Stomach (tissue), 19 donors: ENCODE measurements at places on chromosomes 7 and 10. TPM values are rescaled to one million over a fixed set of nuclear protein-coding genes. Genes with fewer than 3 reads are reported as not detected.

Gene CLDN3
- total RNA-seq = 1,550 TPM

Gene TMEM106B
- 85.5 TPM for total RNA-seq

Gene PTPN20
- total RNA-seq = not detected

Gene EN2
- not detected for total RNA-seq

Gene C10orf105
- total RNA-seq = not detected

Gene GPR141
- total RNA-seq = 7.1 TPM
